ENCODE measurements at places on chromosomes 3 and 15. TPM values are rescaled to one million over a fixed set of nuclear protein-coding genes. Genes with fewer than 3 reads are reported as not detected.

GRCh38 chr15:91787198-91787597 is 66.3 kb upstream of the SLCO3A1 start:
- no peak for DNase-seq
- no peaks in the 10 kb centered on the region for H3K4me1 ChIP-seq
- no peak overlapping the region for H3K27ac ChIP-seq
- no peak overlapping the region for H3K4me3 ChIP-seq
- no peaks in the 10 kb centered on the region for H3K27me3 ChIP-seq
- no peaks in the 10 kb centered on the region for H3K36me3 ChIP-seq

DNA sequence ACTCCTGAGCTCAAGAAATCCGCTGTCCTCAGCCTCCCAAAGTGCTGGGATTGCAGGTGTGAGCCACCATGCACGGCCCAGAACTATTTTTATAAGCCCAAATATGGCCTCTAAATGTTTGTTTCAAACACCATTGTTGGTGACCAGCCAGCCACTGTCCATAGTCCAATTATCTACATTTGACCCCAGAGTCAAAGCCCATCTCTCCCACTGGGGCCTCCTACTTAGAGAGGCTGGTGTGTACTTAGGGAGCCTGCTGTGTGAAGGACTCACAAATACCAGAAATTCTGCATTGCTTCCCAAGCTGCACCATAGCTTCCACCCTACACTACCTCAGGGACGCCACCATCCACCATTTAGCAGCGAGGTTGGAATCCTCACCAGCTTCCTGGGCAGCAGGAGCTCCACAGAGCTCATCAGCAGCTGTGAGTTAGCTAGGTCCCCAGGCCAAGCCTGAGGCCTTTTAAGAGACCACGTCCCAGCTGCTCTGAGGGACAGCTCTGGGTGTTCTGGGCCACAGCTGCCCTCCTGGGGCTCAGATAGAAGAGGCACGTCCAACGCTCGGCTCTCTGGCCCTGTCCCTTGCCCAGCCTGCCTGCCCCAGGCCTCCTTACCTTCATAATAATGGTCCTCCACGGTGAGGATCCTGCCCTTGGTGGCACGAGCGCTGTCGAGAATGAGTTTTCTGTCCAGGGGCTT is 29.5 kb downstream of the TKT start:
- no peak overlapping the region for H3K4me3 ChIP-seq
- no peak overlapping the region for H3K27ac ChIP-seq
- H3K27me3 ChIP-seq, result no peaks in the 10 kb centered on the region
- DNase-seq, result no peak
- peaks cover 2% of the 10 kb centered on the region for H3K4me1 ChIP-seq
- peaks cover 77% of the 10 kb centered on the region for H3K36me3 ChIP-seq

DNA sequence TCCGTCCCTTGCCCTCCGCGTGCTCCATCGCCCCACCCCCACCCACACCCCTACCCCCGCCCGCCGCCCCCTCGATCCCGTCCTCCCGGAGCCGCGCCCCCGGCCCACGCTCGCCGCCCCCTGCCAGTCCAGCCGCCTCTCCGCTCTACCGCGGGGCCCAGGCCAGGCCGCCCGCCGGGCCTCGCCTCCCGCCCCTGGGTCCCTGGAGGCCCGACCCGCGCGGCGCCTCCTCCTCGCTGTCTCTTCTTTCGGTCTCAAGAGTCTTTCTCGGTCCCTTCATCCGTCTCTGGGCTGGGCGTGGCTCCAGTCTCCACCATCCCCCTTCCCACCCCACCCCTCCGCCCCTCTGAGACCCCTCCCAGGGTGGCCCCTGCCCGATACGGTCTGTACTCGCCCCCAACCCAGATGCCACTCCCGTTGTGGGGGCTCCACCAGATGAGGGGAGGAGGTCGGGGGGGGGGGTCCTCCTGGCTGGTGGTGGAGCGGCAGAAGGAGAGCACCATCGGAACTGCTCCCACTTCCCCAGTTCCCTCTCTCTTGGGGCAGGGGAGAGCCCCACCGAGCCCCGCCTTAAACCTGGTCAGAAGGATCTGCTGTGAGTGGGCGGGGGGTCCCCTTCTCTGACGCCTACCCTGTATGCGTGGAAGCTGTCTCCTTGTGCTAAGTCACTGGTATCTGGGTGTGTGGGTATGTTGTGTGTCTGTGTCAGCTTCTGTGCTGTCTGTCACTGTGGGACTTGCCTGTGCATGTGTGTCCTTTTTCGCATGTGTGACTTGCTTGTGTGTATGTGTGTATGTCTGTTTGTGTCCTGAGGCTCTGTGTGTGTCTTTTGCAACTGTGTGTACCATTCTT is 1.0 kb downstream of the PRKCD start:
- no peak for DNase-seq
- peak overlapping the region; percentile 85 for H3K4me3 ChIP-seq
- no peaks in the 10 kb centered on the region for H3K36me3 ChIP-seq
- H3K27me3 ChIP-seq, result no peaks in the 10 kb centered on the region
- H3K4me1 ChIP-seq, result peaks cover 31% of the 10 kb centered on the region

DNA sequence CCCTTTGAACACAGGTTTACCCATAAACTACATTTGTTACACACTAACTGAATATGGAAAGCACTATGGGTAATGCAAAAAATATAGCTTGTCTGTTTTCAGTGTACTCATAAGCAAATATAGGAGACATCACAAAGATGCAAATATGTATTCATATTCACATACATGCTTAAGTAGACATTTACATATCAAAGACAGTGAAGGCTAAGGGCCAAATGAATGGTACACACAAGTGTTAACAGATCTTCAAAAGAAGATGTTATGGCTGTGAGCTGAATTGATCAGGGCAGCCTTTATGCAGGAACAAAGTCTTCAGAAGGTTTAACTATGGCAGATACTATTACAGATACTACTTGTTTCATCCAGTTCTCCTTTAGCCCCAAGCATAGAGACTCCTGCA is 384.1 kb downstream of the FHIT start:
- H3K4me1 ChIP-seq, result no peaks in the 10 kb centered on the region
- no peak overlapping the region for H3K4me3 ChIP-seq
- no peaks in the 10 kb centered on the region for H3K27me3 ChIP-seq

GRCh38 chr15:67130673-67131601 is 65.5 kb downstream of the SMAD3 start:
- H3K4me3 ChIP-seq, result no peak overlapping the region
- no peak overlapping the region for H3K27ac ChIP-seq
- DNase-seq, result no peak
- H3K4me1 ChIP-seq, result peaks cover 16% of the 10 kb centered on the region
- H3K36me3 ChIP-seq, result no peaks in the 10 kb centered on the region

GRCh38 chr15:47720555-47720954 is 3.2 kb downstream of the SEMA6D start:
- no peak for DNase-seq
- no peaks in the 10 kb centered on the region for H3K36me3 ChIP-seq
- peaks cover 1% of the 10 kb centered on the region for H3K4me1 ChIP-seq
- peak overlapping the region; percentile 3 for H3K4me3 ChIP-seq
- no peak overlapping the region for H3K27ac ChIP-seq

- peak overlapping the region; percentile 81 for H3K27ac ChIP-seq
- no peak for DNase-seq
- H3K27me3 ChIP-seq, result no peaks in the 10 kb centered on the region
- H3K4me1 ChIP-seq, result peaks cover 2% of the 10 kb centered on the region
Measured at GRCh38 chr3:32571192-32571485, 481 bp upstream of the DYNC1LI1 start.

GRCh38 chr15:71151081-71151480 is 35.8 kb downstream of the THSD4 start:
- no peaks in the 10 kb centered on the region for H3K27me3 ChIP-seq
- H3K36me3 ChIP-seq, result no peaks in the 10 kb centered on the region
- no peaks in the 10 kb centered on the region for H3K4me1 ChIP-seq

DNA sequence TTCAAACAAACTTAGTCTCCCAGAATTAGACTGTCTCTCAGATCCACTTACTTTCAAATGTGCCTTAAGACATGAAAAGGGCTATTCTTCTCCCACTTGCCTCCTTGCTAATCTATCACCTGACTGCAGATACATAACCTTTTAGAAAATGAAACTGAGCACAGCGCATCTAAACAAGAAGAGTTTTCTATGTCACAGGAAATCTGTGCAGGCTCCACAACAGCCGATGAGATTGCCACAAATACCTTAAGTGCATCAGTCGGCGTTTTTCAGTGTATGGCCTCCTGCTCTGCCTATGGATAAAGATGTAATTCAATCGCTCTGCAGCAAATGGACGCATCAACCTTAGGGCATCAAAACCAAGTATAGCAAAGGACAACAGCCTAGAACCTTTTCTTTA is 544.2 kb downstream of the FOXP1 start:
- H3K4me1 ChIP-seq, result no peaks in the 10 kb centered on the region
- DNase-seq, result no peak
- peaks cover 11% of the 10 kb centered on the region for H3K36me3 ChIP-seq
- no peaks in the 10 kb centered on the region for H3K27me3 ChIP-seq
- no peak overlapping the region for H3K4me3 ChIP-seq
- H3K27ac ChIP-seq, result no peak overlapping the region

DNA sequence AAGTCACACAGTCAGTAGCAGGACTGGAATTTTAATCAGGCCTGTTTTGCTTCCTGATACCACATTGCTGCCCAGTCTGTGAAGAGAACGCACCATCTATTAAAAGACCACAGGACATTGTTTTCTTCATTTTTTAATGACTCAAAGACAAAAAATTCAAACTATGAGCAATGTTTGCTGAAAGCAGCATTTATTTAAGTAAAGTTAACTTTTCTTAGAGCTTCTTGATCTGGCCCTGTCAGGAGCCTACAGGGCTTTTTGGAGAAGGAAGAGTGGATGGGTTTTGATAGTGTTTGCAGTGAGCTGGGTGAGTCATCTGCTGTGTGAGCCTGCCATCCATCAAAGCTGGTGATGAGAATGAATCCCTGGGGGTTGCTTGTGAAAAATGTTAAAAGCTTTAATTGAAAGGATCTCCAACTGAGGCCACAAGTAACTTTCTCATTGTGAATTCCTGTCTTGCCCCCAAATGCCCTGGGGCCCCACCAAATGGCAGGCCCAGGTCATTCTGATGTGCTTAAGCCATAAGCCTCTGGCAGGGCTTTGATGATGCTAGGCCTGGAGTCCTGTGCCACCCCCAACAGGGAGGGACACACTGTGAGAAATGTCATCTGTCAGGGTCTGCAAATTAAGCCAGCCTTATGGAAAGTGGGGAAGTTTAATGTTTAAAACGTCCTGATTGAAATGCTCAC is 136.2 kb upstream of the PFN2 start:
- H3K27ac ChIP-seq, result no peak overlapping the region
- peaks cover 9% of the 10 kb centered on the region for H3K4me1 ChIP-seq
- no peaks in the 10 kb centered on the region for H3K36me3 ChIP-seq
- DNase-seq, result peak; percentile 47
- H3K27me3 ChIP-seq, result no peaks in the 10 kb centered on the region

DNA sequence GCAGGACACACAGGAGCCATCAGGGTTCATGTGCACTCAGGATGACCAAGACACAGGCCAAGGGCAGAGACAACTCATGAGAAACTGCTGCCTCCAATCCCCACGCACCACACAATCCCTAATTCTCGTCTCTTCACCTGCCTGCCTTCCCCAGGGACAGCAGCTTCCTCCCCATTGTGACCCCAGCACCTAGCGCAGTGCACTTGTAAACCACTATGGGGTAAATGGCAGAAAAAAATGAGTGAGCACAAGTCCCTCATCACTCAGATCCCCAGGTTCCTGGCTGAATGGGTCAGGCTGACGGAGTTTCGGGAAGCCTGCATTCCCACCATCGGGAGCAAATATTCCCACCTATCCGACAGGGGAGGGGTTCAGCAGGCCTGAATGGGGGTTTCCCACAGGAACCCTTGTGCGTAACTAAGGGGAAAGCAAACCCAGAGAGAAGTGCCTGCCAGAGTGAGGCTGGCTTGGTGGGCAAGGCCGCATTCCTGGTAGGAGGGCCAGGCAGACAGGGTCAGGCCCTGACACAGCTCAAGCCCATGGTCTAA is 18.8 kb downstream of the PLXNB1 start:
- H3K4me3 ChIP-seq, result no peak overlapping the region

GRCh38 chr3:74623261-74623836 is 8.9 kb upstream of the CNTN3 start:
- H3K4me1 ChIP-seq, result no peaks in the 10 kb centered on the region
- no peak overlapping the region for H3K4me3 ChIP-seq
- no peaks in the 10 kb centered on the region for H3K27me3 ChIP-seq
- no peaks in the 10 kb centered on the region for H3K36me3 ChIP-seq
- DNase-seq, result no peak

DNA sequence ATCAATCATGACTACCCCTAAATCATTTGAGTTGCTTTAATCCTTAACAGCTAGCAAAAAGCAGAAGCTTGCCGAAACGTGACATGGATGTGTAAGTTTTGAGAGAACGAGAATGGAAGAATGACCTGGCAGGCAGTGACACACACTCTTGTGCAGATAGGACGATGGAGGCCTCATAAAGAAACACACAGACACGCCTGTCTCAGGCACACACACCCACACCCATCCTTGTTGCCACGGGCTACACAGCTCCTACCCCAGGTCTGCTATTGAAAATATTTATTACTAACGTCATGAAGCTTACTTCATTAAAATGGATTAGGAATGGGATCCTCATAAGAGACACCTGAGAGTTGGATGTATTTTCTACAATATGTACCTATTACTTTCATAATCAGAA is 8.5 kb downstream of the MYO5C start:
- no peaks in the 10 kb centered on the region for H3K36me3 ChIP-seq
- DNase-seq, result no peak
- H3K4me1 ChIP-seq, result peaks cover 3% of the 10 kb centered on the region
- no peak overlapping the region for H3K4me3 ChIP-seq

DNA sequence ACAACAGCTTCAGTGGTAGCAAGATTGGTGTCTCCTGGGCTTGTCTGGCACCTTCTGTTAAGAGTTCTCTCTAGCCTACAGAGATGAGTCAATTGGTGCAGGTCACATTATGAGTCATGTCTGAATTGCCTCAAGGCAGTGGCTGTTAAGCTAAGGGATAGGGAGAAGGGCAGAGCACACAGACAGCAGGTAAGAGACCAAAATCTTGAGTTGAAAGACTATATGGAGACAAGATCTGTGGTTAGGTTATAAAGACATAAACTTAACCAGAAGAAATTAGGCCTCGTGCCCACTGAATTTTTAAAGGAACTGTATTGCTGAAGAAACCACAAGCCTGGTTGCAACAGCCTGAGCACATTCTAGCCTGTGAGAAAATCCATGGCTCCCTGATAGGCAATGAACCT is 19.2 kb upstream of the KPNA1 start:
- H3K4me1 ChIP-seq, result peaks cover 5% of the 10 kb centered on the region
- no peak overlapping the region for H3K4me3 ChIP-seq
- no peaks in the 10 kb centered on the region for H3K36me3 ChIP-seq
- no peak overlapping the region for H3K27ac ChIP-seq

ZPLD1 gene
- not detected for total RNA-seq

AADAC gene
- total RNA-seq, result not detected

CD96 gene
- not detected for total RNA-seq

RSRC1 gene
- 27.9 TPM for total RNA-seq

PIAS1 gene
- 30.8 TPM for total RNA-seq

ARPIN gene
- total RNA-seq, result 3.1 TPM

ISL2 gene
- total RNA-seq, result 0.99 TPM

CHDH gene
- total RNA-seq, result 10.3 TPM

UBAP1L gene
- 1.7 TPM for total RNA-seq

P2RY1 gene
- 25.2 TPM for total RNA-seq

ACOX2 gene
- 3.1 TPM for total RNA-seq

AGBL1 gene
- not detected for total RNA-seq

Data from H1 (cell line).